ENCODE measurements at places on chromosomes 4 and X. TPM values are rescaled to one million over a fixed set of nuclear protein-coding genes. Genes with fewer than 3 reads are reported as not detected.
A peak's percentile ranks its signal among the peaks of the same experiment; 100 is the strongest.

GRCh38 chr4:80136270-80136669, 61.0 kb upstream of the PRDM8 start:
- H3K27ac ChIP-seq = no peak overlapping the region
- H3K4me1 ChIP-seq = peaks cover 2% of the 10 kb centered on the region
- H3K36me3 ChIP-seq = no peaks in the 10 kb centered on the region
- no peaks in the 10 kb centered on the region for H3K27me3 ChIP-seq
- no peak overlapping the region for H3K4me3 ChIP-seq
- DNase-seq = no peak

- H3K4me1 ChIP-seq = no peaks in the 10 kb centered on the region
- no peak for DNase-seq
- no peaks in the 10 kb centered on the region for H3K27me3 ChIP-seq
- H3K4me3 ChIP-seq = no peak overlapping the region
These were observed 450.8 kb downstream of the GRXCR1 start for GRCh38 chr4:43343298-43343697.

GRCh38 chrX:95974890-95975289, 709.8 kb upstream of the DIAPH2 start:
- H3K36me3 ChIP-seq = no peaks in the 10 kb centered on the region
- no peak overlapping the region for H3K27ac ChIP-seq
- no peaks in the 10 kb centered on the region for H3K27me3 ChIP-seq
- H3K4me1 ChIP-seq = no peaks in the 10 kb centered on the region
- no peak overlapping the region for H3K4me3 ChIP-seq

DNA sequence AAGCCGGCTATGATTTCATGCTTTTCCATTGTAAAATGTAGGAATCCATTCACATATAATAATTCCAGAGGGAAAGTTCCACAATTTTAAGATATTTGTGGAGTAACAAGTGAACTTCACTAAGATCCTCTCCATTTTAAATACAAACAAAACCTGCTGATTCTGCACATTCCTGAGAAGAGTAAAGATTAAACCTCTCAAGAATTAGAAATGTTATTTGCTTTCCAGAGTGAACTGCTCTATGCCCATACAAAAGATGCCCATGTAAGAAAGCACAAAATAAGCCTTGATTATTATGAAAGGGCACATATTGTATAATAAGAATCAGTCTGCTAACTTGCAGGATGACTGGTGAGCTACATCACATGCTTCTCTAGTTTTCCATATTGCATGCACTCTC, 241.5 kb downstream of the COX18 start:
- H3K27ac ChIP-seq = no peak overlapping the region
- H3K4me1 ChIP-seq = no peaks in the 10 kb centered on the region
- peaks cover 26% of the 10 kb centered on the region for H3K27me3 ChIP-seq
- H3K36me3 ChIP-seq = no peaks in the 10 kb centered on the region
- no peak for DNase-seq
- H3K4me3 ChIP-seq = no peak overlapping the region

DNA sequence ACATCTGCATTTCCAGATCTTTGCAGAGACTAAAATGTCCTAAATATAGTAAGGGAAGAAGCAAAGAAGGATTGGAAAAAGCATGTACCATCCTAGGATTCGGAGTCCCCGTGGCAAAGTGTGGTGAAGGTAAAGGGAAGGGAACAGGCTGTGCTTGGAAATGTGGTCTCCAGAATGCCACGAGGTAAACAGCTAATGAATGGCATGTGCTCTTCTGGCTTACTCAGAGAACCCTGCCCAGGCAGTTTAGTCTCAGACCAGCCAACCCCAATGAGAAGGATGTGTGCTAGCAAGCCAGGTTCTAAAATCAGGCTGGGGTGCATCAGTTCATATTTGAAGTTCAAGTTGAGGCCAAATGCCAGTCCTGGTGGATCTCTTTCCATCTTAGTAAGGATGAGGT, 113.1 kb downstream of the RS1 start:
- no peak for DNase-seq
- H3K27me3 ChIP-seq = no peaks in the 10 kb centered on the region
- H3K4me3 ChIP-seq = no peak overlapping the region
- H3K4me1 ChIP-seq = peaks cover 21% of the 10 kb centered on the region
- H3K27ac ChIP-seq = no peak overlapping the region

DNA sequence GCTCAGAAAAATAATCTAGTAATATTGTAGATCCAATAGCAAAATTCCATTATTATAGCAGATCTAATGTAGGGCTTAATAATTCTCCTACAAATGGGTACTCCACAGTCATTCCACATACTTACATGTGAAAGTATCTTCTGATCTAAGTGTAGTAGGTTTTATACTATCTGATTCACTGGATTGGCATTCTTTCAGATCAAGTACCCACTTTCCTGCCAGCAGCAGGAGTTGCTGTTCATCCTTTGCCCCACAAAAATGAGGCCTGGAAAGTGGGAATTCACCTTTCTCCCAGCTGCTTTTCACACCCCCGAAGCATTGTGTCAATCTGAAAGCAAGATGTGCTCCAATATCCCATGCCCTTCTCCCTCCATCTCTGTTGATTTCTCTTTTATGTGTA, 77.1 kb upstream of the RXFP1 start:
- no peaks in the 10 kb centered on the region for H3K36me3 ChIP-seq
- no peak overlapping the region for H3K27ac ChIP-seq
- peaks cover 12% of the 10 kb centered on the region for H3K4me1 ChIP-seq

GRCh38 chrX:1273896-1274295, 5.3 kb downstream of the CSF2RA start:
- no peak overlapping the region for H3K4me3 ChIP-seq
- no peaks in the 10 kb centered on the region for H3K36me3 ChIP-seq
- DNase-seq = no peak
- H3K4me1 ChIP-seq = no peaks in the 10 kb centered on the region
- no peak overlapping the region for H3K27ac ChIP-seq
- no peaks in the 10 kb centered on the region for H3K27me3 ChIP-seq

DNA sequence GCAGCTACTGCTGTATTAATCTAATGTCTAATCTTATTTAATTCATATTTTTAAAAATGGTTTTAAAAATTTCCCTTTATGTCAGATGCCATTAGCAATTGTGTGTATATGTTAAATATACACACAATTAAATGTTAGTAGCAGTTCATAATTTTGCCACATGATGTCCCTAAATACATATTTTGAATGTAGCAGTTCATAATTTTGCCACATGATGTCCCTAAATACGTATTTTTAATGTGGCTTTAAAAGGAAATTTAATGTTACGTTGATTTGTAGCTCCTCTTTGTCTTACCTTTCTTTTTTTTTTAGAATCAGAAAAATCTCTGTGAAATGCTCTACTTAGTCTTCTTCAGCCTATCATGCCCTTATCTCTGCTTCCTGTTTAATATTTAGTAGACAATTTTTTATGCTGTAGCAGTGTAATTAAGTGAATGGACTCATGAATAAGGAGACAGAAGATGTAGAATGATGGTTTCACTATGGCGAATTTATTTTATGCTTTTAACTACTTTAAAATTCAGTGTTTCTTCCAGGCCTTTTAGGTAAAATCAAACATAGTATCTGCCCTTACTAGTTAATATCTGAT, 26.1 kb downstream of the RBM46 start:
- no peaks in the 10 kb centered on the region for H3K4me1 ChIP-seq
- no peak overlapping the region for H3K27ac ChIP-seq
- H3K27me3 ChIP-seq = peaks cover 30% of the 10 kb centered on the region
- H3K36me3 ChIP-seq = no peaks in the 10 kb centered on the region

DNA sequence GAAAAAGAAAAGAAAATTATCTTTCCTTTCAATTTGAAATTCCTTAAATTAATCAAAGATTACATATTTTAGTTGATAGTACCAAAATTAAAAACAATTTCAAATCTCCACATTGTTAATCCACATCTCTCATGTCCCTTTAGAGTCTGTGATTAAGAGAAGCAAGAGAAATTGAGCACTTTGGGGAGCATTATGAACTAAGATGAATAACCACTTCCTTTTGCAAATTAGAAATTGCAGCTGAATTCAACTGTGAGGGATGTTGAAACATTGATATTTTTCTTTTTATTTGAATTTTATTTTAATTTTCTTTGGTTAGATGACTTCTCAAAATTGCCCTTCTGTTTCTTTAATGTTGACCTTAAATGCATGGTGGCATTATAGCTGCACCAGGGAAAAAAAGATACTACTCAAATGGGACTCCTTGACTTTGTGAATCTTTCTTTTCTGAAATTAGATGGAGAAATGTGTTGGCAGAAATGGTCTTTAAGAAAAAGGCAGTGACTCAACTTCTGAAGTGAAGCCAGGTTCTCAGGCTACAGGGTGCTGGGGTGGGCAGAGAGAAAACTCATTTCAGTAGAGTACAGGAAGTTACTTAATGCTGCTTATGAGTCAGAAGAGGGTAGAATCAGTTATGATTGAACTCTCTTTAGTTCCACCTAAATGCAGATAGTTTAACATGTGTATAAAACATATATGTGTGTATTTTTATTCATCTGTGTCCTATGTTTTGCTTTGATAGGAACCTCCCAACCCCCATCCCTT, 92.0 kb upstream of the TNIP3 start:
- no peak overlapping the region for H3K27ac ChIP-seq
- no peak overlapping the region for H3K4me3 ChIP-seq
- H3K36me3 ChIP-seq = no peaks in the 10 kb centered on the region
- DNase-seq = no peak
- peaks cover 2% of the 10 kb centered on the region for H3K27me3 ChIP-seq

DNA sequence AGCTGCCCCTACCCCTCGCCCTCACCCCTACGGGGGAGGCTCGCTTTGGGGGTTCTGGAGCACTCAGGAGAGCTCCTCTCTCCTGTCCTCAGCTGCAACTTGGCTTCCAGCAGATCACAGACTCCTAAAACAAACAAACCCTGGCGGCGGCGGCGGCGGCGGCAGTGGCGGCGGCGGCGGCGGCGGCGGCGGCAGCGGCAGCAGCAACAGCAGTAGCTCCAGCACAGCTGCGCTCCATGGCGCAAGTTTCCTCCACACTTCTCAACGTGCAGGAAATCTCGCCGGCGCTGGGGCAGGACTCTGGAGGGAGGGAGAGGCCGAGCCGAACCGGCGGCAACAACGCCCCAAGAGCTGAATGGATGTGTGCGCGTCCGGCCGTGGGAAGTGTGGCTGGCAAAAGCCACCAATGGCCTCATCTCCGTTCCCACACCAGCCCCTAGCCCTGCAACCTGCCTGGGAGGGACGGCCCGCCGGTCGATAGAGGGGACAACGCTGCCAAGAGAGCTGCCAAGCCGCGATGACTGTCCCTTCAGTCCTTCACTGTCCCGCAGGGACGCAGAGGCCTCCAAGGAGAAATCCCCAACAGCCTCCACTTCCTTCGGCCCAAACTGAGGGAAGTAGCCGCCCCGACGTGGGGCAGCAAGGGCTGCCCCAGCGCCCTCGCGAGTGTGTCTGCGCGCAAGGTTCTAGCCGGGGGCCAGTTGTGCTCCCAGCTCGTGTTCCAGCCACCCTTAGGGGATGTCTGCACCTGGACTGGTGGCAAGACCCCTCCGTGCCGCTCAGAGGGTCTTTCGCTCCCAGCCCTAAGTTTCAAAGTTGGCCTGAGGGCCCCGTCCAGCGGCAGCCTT, 775 bp downstream of the SHROOM4 start:
- H3K27ac ChIP-seq = no peak overlapping the region
- H3K4me1 ChIP-seq = peaks cover 2% of the 10 kb centered on the region
- H3K36me3 ChIP-seq = no peaks in the 10 kb centered on the region
- peak; percentile 82 for DNase-seq
- no peaks in the 10 kb centered on the region for H3K27me3 ChIP-seq

Gene ZMAT1
- 4.9 TPM for total RNA-seq

Measured in osteocyte (in vitro differentiated cells).